ENCODE measurements at places on chromosomes 5 and 9.

DNA sequence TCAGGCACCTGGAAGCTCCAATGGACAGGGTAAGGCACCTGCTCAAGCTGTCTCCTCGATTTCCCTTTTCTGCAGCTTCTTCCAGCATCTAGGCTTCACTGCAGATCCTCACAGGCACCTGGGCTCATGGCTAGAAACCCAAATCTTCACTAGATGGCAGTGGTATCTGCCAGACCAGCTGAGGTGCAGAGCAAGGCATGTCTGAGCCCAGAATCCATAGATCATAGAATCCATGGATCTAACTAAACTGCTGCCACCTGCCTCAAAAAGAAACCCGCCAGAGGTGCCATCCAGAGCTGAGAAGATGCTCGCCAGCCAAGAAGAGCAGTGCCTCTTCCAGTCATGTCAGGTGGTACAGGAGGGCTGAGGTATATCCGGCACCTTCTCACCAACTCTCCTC lies 6.9 kb downstream of the SHC3 start:
- DNase-seq: no peak

DNA sequence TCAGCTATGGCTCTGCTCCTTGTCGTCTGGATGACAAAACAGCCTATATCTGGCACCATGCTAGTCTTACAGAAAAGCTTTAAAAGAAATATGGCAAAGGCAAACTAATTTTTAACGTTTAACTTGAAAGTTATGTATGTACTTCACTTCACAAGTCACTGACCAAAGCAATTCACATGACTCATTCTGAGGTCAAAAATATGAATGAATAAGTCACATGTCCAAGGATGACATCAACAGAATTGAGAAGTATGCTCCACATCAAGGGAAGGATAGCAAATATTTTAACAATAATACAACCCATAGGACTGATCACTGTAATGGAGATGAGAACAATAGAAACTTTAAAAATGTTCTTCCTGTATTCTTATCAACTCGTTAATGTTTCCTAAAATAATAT lies 1072.6 kb upstream of the NUDT12 start:
- DNase-seq: no peak

DNA sequence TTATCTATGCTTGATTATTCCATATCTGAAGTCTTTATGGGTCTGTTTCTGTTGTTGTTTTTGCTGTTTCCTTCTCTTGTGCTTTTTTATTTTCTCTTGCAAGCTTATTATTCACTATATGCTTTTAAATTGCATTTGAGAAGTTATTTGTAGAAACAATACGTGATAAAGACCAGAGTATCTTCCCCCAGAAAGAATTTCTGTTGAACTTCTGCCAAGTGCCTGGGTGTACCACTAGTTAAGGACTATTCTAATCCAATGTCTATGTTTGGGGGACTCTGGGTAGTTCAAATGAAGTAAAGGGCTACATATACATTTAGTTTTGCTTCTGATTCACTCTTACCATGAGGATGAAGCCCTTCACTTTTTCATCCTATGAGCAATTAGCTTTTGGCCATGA lies 54.3 kb downstream of the SLF1 start:
- DNase-seq: no peak

- no peak for DNase-seq
These were observed 34.1 kb downstream of the ACOT12 start for GRCh38 chr5:81359881-81360280.

- no peak for DNase-seq
These were observed 84.8 kb upstream of the FAM169A start for GRCh38 chr5:74950836-74951515.

DNA sequence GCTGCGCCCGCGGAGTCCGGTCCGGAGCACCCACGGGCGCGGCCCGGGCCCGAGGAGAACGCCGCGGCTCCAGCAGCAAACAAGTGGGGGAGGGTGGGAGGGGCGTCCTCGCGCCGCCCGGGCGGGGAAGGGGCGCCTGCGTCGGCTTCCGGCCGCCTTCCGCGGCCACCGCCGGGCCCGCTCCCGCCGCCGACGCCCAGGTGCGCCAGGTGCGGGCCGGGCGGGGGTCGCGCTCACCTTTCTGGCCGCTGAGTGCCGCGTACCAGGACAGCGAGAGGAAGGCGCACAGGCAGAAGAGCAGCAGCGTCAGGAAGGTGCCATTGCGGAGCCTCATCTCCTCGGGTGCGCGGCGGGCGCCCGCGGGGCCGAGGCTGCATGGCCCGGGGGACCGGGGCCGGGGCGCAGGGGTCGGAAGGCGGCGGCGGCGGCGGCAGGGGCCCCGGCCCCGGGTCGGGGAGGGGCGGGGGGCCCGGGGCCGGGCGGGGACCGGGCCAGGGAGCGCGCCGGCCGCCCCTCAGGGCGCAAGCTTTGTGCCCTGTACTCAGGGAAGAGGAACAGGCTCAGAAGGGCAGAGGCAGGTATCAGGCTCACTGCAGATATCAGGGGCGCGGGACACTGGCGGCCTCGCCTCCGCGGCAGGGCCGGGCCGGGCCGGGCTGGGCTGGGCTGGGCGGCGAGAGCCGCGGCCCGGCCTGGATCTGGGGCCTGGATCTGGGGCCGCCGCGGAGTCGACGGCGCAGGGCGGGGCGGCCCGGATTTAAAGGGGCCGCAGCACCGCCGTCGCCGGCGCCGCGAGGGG lies at the start of gene MGAT4B:
Gene MGAT4B (minus strand): TSS at position 617 of the 799 bp plus-strand sequence. CDS start 283 bp downstream, at position 334.
- DNase-seq: peak; percentile 66

Measured in NCI-H2029 (cell line).